Stimulated activated CD8-positive, alpha-beta memory T cell treated with anti-CD3 and anti-CD28 coated beads, Interleukin-4, amount 100 ng/mL, for 1 hour (primary cell): ENCODE measurements at places on chromosomes 5 and 9.

- no peak for DNase-seq
Observed at GRCh38 chr9:6917162-6917561, 159.4 kb downstream of the KDM4C start.

GRCh38 chr9:107874591-107875369, 385.2 kb upstream of the KLF4 start:
- DNase-seq, result no peak

- no peak for DNase-seq
Observed at GRCh38 chr9:76873056-76873792, 32.7 kb downstream of the PRUNE2 start.

DNA sequence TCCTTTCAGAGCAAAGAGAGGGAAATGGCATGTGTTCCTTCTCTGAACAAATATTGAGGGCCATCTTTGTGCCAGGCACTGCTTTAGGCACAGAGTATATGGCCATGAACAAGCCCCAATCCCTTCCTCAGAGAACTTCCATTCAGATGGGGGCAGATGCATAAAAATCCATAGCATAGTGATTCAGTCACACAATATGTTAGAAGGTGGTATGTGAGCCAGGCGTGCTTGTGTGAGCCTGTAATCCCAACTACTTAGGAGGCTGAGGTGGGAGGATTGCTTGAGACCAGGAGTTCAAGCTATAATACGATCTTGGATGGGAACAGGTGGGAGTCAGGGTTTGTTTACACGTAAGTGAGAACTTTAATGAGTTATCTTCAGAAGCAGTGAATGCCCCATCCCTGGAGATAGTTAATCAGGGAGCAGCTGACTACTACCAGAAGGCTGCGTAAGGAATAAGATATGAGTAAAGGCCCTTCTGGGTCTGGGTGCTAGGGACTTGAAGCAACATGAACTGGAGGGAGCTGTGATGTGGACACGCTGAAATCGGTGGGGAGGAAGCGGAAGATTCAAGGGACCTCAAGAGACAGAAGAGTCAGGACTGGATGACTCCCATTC, 27.1 kb downstream of the NANS start:
- no peak for DNase-seq

GRCh38 chr9:86324308-86324707, 29.9 kb downstream of the TUT7 start:
- DNase-seq, result no peak

DNA sequence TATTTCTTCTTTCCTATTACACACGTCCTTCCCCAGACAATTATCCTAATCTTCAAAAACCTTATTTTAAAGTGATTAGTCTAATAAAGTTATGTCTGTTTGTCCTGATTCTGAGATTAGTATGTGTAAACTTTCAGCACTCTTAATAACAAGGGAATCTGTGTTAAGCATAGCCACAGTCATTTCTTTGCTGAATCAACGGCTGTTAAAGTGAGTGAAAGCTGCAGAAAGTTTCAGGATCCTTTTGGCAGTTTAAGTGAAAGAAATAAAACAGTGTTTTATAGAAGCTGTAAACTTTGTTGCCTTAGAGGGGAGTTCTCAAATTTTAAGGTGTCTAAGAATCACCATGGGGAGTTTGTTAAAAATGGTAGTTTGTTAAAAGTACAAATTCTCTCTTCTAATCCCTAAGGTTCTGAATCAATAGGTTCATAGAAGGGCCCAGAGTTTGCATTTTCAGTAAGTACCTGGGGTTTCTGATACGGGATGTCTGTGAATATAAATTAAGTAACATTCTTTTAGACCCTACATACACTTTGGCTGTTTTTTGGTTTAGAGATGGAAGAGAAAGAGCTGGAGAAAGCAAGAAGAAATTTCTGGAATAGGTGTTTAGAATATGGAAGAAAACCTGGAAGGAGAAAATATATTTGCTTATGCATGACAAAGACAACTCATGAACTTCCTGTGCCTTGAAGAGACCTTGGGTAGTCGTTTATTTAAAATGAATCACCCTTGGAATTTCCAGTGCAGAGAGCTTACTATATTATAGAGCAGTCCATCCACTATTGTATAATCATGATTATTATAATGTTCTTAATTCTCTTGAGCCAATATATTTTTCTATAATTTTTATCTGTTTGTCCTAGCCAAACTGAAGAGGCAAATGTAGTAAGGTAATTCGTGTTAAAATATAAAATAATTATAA, 45.7 kb downstream of the SCAMP1 start:
- no peak for DNase-seq

- no peak for DNase-seq
Observed at GRCh38 chr9:68905129-68905528, 108.8 kb downstream of the PRKACG start.
